ENCODE measurements at places on chromosomes 7 and 10.

DNA sequence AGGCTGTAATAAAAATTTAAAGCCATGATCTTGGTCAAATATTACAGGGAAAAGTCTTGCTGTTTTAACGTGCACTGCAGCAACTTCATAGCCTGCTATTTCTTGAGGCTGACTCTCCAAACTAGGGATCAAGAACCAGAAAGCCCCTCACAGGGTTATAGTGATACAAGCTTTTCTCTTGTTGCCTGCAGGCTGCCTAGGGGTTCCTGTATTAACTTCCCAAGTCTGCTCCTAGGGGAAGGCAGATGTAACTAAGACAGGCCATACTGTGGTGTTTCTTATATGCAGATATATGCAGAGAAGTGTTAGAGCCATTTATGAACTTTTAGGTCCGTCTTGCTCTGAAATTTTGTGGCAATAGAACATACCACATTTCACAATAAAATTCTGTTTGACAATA lies 175.7 kb downstream of the FOXP2 start:
- no peak for DNase-seq

DNA sequence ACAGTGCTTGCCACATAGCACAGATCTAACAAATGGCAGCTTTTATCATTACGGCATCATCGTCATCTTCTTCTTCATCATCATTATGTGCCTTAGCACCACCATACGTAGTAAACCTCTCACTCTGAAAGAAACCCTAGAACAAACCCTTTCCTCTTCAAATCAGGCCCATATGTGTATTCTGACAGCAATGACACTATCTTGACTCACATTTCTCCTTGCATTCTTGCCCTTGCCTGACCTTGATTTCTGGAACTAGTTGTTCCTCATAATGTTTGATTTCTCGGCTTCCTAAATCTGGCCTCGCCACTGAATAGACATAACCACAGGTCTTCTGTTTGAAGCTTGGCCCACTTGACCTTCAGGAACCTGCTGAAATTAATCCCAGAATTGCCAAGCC lies 115.3 kb downstream of the DGKI start:
- DNase-seq = no peak

- DNase-seq = no peak
These were observed 51.8 kb upstream of the STEAP4 start for GRCh38 chr7:88358526-88358838.

GRCh38 chr10:76231286-76231934 lies 800.0 kb downstream of the LRMDA start:
- DNase-seq = no peak

GRCh38 chr7:66110856-66111255 lies 3.8 kb upstream of the CRCP start:
- no peak for DNase-seq

- DNase-seq = no peak
These were observed 1.7 kb downstream of the SCRN1 start for GRCh38 chr7:29987811-29988317.

DNA sequence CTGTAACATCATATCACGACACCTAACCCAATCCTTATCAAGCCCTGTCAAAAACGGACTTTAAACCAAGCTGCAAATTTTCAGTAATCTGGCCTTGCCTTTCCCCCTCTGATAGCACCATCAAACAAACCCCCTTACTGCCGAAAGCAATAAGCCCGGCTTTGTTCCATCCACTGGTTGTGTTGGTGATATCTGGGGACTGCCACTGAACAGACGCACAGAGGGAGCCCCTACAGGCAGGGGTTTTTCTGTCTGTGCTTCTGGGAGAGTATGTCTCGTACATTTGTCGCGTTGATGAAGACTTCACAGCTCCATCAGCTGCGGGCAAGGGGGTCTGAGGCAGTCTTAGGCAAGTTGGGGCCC lies 550 bp upstream of the PLAU start:
- no peak for DNase-seq

- DNase-seq = no peak
These were observed 115.7 kb downstream of the CPEB3 start for GRCh38 chr10:92175164-92175563.
